ENCODE measurements at places on chromosomes 3 and 15.

GRCh38 chr3:50246517-50246954, 10.5 kb downstream of the GNAI2 start:
- DNase-seq: peak; percentile 86

DNA sequence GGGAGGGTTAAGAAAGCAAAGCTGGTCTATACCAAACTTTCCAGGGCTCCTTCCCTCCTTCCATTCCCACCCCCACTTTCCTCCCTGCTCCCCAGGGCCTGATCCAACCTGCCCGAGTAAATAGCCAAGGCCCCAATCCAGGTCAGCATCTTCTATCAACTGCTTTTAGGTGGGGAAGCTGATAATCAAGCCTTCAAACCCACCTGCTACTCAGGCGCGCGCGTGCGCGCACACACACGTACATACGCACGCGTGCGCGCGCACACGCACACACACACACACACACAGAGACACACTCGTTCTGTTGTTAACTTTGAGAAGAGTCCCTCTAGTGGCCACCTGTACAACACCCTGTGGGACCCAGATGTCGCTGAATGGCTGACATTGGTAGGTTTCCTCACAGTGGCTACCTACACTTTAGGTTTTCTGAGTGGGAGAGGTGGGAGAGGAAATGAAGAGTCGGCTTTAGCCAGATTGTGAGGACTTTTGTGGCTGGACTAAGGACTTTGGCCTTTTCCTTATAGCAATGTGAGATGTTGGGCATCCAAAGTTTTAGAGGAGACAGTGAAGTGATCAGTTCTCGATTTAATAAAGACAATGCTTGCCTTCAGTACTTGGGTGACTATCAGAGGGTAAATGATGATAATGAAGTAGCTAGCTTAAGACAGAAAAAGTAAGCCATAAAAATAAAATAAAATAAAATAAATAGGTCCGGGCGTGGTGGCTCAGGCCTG, 179.9 kb upstream of the C2CD4B start:
- DNase-seq: peak; percentile 28

DNA sequence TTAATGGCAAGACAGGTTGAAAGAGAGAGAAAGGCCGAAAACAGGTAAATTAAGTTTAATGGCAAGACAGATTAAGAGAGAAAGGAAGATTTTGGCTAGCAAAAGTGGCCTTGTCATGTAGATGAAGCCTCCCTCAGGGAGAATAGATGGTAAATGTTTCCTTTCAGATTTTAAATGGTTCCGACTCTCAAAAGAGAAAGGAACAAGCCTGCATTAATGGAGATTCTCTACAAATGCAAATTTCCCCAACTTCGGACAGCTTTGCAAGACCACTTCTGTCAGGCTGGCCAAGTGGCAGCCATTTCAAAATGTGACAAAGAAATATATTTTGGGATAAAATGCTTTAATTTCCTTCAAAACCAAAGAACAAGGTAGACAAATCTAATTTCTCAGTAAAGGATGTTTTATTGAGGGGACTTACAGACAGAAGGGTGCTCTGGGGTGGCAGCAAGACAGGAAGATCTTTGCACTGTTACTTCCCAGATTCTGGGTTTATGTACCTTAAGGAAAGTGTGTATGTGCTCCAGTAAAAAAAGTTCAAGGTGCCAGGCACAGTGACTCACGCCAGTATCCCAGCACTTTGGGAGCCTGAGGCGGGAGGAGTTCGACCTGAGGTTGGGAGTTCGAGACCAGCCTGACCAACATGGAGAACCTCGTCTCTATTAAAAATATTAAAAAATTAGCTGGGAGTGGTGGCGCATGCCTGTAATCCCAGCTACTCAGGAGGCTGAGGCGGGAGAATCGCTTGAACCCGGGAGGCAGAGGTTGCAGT, 626.3 kb upstream of the NAALADL2 start:
- no peak for DNase-seq

DNA sequence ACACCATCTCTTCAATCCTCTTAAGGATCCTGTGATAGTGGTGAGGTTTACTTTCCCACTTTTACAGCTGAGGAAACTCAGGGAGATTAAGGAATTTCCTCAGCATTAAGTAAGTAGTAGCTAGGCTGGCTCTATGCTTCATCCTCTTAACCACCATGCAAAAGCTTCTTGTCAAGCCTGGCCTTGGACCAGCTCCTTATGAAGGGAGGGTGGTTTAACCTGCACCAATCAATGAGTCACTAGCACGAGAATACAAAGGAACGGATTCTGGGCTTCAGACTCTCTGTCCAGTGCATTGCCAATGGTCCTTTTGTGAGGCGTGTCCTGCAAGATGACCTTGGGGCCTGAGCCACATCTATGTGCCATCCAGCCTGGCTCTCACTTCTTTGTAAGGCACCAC, 202.0 kb upstream of the CFAP20DC start:
- DNase-seq: no peak

DNA sequence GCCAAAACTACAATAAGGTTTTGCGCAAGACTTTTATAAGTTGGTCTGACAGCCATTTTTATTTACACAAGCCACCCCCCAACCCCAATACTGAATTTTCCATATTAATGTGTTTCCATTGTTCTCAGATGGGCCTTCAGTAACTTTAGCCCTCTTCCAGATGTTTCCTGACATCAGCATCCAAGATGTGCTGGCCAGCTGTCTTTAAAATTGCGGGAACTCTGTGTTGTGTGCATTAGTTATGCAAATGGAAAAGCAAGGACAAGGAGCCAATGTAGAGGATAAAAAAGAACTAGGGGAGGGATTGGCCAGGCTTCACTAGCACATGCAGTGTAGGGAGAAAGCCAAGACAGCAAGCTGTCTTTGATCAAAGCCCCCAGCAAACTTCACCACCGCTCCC, 45.4 kb downstream of the COMMD2 start:
- no peak for DNase-seq
